ENCODE measurements at places on chromosomes 1 and 21.

GRCh38 chr21:20996421-20997310, 1.5 kb upstream of the NCAM2 start:
- no peak for DNase-seq

GRCh38 chr1:192869308-192869940, 60.6 kb downstream of the RGS2 start:
- DNase-seq = no peak

DNA sequence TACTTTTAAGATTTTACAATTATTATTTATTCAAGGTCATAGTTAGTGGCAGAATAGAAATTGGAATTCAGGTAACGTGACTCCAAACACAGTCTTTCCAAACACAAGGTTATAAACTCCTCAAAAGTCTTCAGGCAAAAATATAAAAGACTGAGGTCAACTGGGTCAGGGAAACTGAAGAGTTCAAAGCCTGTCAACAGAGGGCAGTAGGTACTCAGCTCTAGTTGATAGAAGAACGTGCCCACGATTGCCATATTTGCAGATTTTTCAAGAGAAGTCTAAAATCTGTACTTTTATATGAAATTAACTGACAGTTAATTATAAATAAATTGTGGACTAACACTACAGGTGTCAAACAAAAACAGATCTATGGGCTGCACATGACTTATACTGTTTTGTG, 135.0 kb downstream of the LHX4 start:
- DNase-seq = no peak

GRCh38 chr1:5375481-5375880, 616.7 kb downstream of the NPHP4 start:
- no peak for DNase-seq

DNA sequence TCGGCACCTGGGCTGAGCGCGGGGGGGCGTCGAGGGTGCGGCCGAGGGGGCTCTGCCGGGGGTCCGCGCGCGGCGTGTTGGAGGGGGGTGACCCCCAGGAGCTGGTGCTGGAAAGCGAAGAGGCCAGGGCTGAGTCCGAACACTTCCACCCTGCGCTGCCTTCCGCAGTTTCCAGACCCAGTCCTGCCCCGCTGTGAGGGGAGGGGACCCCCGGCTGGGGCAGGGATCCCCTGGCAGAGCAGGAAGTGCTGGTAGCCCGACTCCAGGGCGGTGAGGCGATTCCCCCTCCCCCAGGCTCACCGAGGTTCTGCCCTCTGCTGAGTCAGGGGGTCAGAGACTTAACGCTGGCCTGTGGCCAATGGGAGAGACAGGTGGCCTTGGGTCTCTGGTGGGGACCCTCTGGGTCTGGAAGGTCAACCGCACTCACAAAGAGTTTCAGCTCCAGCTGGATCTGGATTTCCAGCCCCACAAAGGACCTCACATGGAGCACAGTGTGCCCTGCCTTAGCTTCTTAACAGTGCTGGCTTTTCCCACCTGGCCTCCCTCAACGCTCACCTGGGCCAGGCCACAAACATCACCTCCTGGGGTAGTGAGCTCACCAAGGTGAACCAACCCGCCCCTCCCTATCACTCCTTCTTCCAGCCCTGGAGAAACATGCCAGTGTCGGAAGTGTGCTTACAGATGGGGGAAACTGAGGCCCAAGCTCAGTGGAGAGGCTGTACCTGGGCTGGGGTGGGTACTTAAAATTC, 39.8 kb upstream of the SYNC start:
- no peak for DNase-seq

GRCh38 chr21:25583370-25584130, 23.7 kb downstream of the MRPL39 start:
- DNase-seq = no peak

DNA sequence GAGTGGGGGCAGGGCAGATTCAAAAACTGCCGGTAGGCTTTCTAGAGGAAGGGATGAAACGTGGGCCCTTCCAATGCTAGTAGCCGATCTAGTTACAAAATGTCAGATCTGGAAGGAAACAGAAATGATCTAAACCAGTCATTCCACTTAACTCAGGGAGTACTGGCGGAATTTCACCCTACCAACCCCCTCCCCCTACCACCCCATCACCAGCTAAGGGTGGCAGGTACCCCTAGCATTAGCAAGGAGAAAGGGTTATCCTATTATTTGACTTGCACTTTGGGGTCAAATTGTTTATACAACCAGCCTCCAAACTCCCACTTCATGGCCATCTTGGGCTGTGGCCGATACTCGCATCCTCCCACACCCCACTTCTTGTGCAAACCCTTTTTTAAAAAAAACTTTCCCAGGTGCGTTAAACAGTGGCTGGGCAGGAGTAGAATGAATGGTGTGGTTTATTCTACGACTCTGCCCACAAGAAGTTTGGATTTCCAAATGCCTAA, 644 bp upstream of the MRPL24 start:
- no peak for DNase-seq

- DNase-seq = no peak
Measured at GRCh38 chr21:33203371-33203724, 26.4 kb upstream of the IFNAR2 start.

- peak; percentile 41 for DNase-seq
Measured at GRCh38 chr21:42833439-42833815, 45.9 kb downstream of the WDR4 start.
